H1 (cell line): ENCODE measurements at places on chromosomes 4 and X. TPM values are rescaled to one million over a fixed set of nuclear protein-coding genes. Genes with fewer than 3 reads are reported as not detected.

The SORBS2 gene
- total RNA-seq, result 73.0 and 75.8 TPM in 2 replicates

The GBA3 gene
- total RNA-seq, result not detected in 2 replicates

The GC gene
- total RNA-seq, result 0.34 TPM in 1 of 2 replicates, not detected in the other

- H3K4me3 ChIP-seq, result no peak overlapping the region
- H3K27ac ChIP-seq, result no peak overlapping the region
- H3K4me1 ChIP-seq, result no peaks in the 10 kb centered on the region
- DNase-seq, result no peak
Observed at GRCh38 chr4:99783940-99784339, 32.7 kb upstream of the DAPP1 start.

GRCh38 chrX:94058728-94059382, 384.8 kb downstream of the FAM133A start:
- no peak overlapping the region for H3K4me3 ChIP-seq
- DNase-seq, result no peak
- H3K36me3 ChIP-seq, result no peaks in the 10 kb centered on the region
- H3K4me1 ChIP-seq, result no peaks in the 10 kb centered on the region; the same call in 1 of the 2 replicates
- no peaks in the 10 kb centered on the region for H3K27me3 ChIP-seq
